ENCODE measurements at places on chromosomes 3 and 15.

GRCh38 chr15:82536409-82537350 is 3.6 kb downstream of the RPS17 start:
- DNase-seq: no peak

- peak; percentile 36 for DNase-seq
Observed at GRCh38 chr3:190517687-190518086, 3.8 kb downstream of the IL1RAP start.

DNA sequence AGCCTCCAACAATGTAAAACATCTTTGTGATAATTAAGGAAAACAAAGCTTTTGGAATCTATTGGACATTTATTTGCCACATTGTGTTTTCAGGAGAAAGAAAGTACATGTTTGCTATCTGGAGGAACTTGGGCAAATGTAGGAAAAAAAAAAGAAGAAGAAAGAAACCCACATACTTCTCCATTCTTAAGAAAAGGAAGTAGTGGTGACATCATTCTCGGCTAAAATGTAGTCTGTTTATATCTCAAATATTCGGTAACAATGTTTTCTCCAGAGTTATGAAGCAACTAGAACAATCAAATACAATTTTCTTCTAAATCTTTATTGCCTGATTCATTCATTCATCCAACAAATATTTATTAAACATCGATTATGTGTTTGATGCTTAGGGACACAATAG is 2.3 kb upstream of the TGFBR2 start:
- no peak for DNase-seq

- peak; percentile 86 for DNase-seq
Observed at GRCh38 chr15:82044373-82045178, 1.2 kb downstream of the MEX3B start.

DNA sequence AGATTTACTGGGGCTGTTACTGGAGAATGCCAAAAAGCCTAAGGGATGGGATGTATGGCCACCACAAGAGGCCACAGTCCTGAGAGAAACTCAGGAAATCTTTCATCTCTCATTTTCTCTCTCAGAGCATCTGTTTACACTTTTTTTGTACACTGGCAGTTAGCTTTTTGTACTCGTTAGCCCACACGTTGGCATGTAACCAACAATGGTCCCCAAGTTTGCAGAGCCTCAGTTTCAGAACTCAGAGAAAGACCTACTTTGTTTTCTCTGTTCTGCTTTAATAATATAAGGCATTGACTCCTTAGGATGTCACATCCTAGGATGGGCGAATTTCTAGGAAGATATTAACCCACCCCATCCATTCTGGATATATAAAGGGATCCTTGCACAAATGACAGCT is 183.5 kb downstream of the SUCNR1 start:
- DNase-seq: no peak
